IMR-90 (cell line): ENCODE measurements at places on chromosomes 13 and 19. TPM values are rescaled to one million over a fixed set of nuclear protein-coding genes. Genes with fewer than 3 reads are reported as not detected.

- H3K27me3 ChIP-seq = no peaks in the 10 kb centered on the region
- no peak for DNase-seq
- H3K27ac ChIP-seq = no peak overlapping the region
- H3K4me3 ChIP-seq = no peak overlapping the region
- peaks cover 5% of the 10 kb centered on the region for H3K36me3 ChIP-seq
These were observed 102.8 kb downstream of the STARD13 start for GRCh38 chr13:33182729-33183128.

DNA sequence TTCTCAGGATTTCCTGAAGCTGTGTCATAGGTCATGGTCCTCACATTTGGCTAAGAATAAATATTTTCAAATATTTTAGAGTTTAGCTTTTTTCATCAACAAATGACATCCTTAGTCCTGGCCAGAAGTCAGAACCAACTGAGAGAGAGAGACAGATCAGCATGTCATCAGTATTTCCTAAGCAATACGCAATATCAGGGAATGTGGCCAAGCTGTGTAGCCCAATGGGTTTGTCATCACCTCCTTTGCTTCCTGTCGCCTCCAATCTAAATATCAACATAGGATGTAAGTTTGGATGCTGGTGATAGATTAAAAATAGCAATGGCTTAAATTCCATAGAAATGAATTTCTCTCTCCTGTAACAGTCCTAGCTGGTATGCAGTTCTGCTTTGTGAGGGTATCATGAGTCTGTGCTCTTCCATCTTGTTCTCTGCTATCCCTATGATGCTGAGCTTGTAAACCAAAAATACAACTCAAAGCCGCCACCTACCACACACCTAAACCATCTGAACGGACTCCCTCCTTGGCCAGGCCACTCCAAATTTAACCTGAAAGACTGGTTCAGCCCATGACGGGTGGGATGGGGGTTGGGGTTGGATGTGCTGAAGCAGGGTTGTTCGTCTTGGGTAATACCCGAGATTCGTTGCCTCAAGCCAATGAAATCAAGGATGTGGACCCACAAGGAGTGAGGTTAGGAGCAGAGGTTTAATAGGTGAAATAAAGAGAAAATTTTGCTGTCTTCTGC is 10.0 kb upstream of the IGSF23 start:
- H3K4me3 ChIP-seq = no peak overlapping the region
- H3K27ac ChIP-seq = peak overlapping the region; percentile 91
- DNase-seq = peak; percentile 99
- H3K27me3 ChIP-seq = no peaks in the 10 kb centered on the region
- H3K4me1 ChIP-seq = peaks cover 23% of the 10 kb centered on the region
- no peaks in the 10 kb centered on the region for H3K36me3 ChIP-seq

DNA sequence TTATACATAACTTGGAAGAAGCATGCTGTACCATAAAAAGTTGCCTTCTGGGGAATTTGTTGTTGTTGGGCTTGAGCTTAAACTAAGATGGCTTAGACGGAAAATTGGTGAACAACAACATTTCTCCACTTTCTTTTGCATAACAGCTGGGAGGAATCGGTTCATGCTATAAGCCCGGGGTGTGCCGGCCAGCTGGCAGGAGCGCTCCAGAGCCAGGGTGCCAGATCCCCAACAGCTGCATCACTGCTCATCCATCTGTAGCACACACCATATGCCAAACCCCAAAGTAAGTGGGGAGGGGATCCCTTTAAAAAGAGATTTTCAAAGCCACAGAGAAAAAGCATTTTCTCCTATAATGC is 419.5 kb upstream of the ARGLU1 start:
- no peak overlapping the region for H3K27ac ChIP-seq
- H3K4me1 ChIP-seq = peaks cover 5% of the 10 kb centered on the region; the same call in 1 of the 2 replicates
- H3K27me3 ChIP-seq = no peaks in the 10 kb centered on the region
- DNase-seq = no peak
- H3K36me3 ChIP-seq = no peaks in the 10 kb centered on the region
- no peak overlapping the region for H3K4me3 ChIP-seq

- no peak overlapping the region for H3K27ac ChIP-seq
- no peak overlapping the region for H3K4me3 ChIP-seq
- H3K27me3 ChIP-seq = peaks cover 66% of the 10 kb centered on the region
- no peak for DNase-seq
- H3K36me3 ChIP-seq = no peaks in the 10 kb centered on the region
These were observed 46.1 kb downstream of the HSPH1 start for GRCh38 chr13:31115616-31116015.

- no peak overlapping the region for H3K27ac ChIP-seq
- no peaks in the 10 kb centered on the region for H3K27me3 ChIP-seq
- H3K4me1 ChIP-seq = no peaks in the 10 kb centered on the region
- no peak overlapping the region for H3K4me3 ChIP-seq
These were observed 454.8 kb downstream of the DACH1 start for GRCh38 chr13:71412231-71412630.

NKPD1 gene
- under 0.01 TPM in 2 replicates for total RNA-seq

- no peak overlapping the region for H3K4me3 ChIP-seq
- H3K27ac ChIP-seq = no peak overlapping the region
- no peaks in the 10 kb centered on the region for H3K36me3 ChIP-seq
- H3K27me3 ChIP-seq = peaks cover 5% of the 10 kb centered on the region; the same call in 1 of the 2 replicates
These were observed 199.9 kb downstream of the LACC1 start for GRCh38 chr13:44079413-44080205.

DNA sequence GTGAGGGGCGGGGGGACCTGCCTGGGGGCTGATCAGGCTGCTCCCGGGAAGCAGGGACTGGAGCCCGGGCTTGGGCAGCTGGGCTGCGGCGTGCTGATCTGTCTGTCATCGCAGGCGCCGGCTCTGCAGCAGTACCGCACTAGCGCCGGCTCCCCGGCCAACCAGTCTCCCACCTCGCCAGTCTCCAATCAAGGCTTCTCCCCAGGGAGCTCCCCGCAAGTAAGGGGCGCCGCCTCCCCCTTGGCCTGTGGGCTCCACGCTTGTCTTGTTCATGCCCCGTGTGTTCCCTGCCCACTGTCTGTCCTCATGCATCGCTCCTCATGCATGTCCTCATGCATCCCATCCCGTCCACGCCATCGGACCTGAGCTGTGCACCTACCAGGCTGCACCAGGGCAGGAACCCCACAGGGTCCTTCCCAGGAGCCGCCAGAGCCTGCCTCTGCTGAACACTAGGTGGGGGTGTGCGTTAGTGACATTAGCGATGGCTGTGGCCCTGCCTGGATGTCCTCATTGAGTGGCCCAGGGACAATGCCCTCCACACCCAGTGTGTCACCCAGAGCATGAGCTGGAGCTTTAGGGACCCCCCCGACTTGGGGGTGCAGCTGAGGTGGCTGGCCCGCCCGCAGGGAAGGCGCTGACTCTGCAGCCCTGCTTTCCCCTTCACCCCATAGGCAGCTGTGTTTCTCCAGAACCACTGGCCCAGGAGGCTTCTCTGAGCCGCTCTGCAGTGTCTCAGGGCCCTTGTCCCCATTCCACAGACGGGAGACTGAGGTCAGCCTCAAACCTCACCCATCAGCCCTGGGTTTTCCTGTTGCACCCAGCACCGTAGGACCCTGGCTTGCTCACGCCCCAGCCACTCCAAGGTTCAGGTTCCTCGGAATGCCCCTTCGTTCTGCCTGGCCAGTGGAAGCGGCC is 19.5 kb downstream of the COMP start:
- no peak overlapping the region for H3K4me3 ChIP-seq
- no peak overlapping the region for H3K27ac ChIP-seq
- H3K27me3 ChIP-seq = no peaks in the 10 kb centered on the region
- no peaks in the 10 kb centered on the region; the same call in 1 of the 2 replicates for H3K36me3 ChIP-seq

PEAK3 gene
- total RNA-seq = under 0.01 TPM in 1 of 2 replicates, not detected in the other

- no peak for DNase-seq
- no peak overlapping the region for H3K4me3 ChIP-seq
- no peaks in the 10 kb centered on the region; the same call in 1 of the 2 replicates for H3K4me1 ChIP-seq
- no peaks in the 10 kb centered on the region for H3K27me3 ChIP-seq
These were observed 6.6 kb upstream of the ZNF329 start for GRCh38 chr19:58157045-58157728.

NRTN gene
- 0.18 TPM in 1 of 2 replicates, not detected in the other for total RNA-seq

GRCh38 chr13:41019578-41020347 is 647 bp upstream of the ELF1 start:
- no peaks in the 10 kb centered on the region for H3K36me3 ChIP-seq
- no peak overlapping the region for H3K4me3 ChIP-seq

MIR17HG gene
- total RNA-seq = 3.0 and 9.7 TPM in 2 replicates

BEST2 gene
- total RNA-seq = not detected in 2 replicates

DNA sequence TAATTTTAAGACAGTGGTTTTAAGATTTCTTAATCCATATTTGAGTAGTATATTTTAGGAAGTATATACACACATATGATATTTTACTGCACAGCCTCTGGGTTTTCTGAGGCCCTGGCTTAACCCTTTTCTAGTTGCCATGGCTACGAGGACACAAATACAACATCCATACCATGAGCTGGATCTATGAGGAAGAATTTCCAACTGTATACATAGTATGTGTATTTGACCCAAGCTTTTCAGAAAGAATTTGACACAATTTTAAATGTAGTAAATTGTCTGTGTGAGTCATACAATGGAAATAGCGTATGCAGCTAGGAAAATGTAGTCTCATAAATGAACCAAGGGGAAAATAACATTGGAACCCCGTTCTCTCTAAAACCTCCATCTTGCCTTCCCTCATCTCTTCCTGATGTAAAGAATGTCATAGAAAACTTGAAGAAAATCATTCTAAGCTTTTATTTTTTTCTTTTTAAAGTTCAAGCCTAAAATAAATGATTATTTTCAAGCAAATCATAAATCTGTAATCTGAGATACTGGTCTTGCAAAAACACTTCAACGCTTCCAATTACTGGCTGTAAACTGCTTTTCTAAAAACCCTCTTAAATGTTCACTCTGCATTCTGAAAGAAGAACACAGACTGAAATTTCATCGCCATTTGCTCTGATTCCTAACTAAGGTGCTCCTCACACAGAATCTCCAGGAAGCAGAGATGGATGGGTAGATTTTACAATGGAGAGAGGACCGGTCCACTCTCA is 172.4 kb downstream of the LACC1 start:
- peaks cover 5% of the 10 kb centered on the region for H3K27me3 ChIP-seq
- peak; percentile 76 for DNase-seq
- H3K4me3 ChIP-seq = no peak overlapping the region
- peaks cover 13% of the 10 kb centered on the region for H3K4me1 ChIP-seq
- H3K36me3 ChIP-seq = no peaks in the 10 kb centered on the region
- no peak overlapping the region for H3K27ac ChIP-seq

GRCh38 chr13:110984381-110984780 is 69.5 kb upstream of the ANKRD10 start:
- no peak overlapping the region for H3K4me3 ChIP-seq
- no peaks in the 10 kb centered on the region for H3K36me3 ChIP-seq
- peaks cover 7% of the 10 kb centered on the region for H3K4me1 ChIP-seq
- DNase-seq = peak; percentile 48

- peak overlapping the region; percentile 97 for H3K27ac ChIP-seq
- no peaks in the 10 kb centered on the region for H3K36me3 ChIP-seq
- peaks cover 4% of the 10 kb centered on the region for H3K4me1 ChIP-seq
- H3K4me3 ChIP-seq = no peak overlapping the region
These were observed 26.5 kb downstream of the MYCBP2 start for GRCh38 chr13:77300176-77301037.

- no peaks in the 10 kb centered on the region for H3K27me3 ChIP-seq
- no peaks in the 10 kb centered on the region for H3K4me1 ChIP-seq
- no peaks in the 10 kb centered on the region for H3K36me3 ChIP-seq
- no peak for DNase-seq
- no peak overlapping the region for H3K4me3 ChIP-seq
These were observed 110.7 kb downstream of the SOX1 start for GRCh38 chr13:112177450-112178288.

CEACAM16 gene
- total RNA-seq = not detected in 2 replicates

CEACAM4 gene
- not detected in 2 replicates for total RNA-seq

DNA sequence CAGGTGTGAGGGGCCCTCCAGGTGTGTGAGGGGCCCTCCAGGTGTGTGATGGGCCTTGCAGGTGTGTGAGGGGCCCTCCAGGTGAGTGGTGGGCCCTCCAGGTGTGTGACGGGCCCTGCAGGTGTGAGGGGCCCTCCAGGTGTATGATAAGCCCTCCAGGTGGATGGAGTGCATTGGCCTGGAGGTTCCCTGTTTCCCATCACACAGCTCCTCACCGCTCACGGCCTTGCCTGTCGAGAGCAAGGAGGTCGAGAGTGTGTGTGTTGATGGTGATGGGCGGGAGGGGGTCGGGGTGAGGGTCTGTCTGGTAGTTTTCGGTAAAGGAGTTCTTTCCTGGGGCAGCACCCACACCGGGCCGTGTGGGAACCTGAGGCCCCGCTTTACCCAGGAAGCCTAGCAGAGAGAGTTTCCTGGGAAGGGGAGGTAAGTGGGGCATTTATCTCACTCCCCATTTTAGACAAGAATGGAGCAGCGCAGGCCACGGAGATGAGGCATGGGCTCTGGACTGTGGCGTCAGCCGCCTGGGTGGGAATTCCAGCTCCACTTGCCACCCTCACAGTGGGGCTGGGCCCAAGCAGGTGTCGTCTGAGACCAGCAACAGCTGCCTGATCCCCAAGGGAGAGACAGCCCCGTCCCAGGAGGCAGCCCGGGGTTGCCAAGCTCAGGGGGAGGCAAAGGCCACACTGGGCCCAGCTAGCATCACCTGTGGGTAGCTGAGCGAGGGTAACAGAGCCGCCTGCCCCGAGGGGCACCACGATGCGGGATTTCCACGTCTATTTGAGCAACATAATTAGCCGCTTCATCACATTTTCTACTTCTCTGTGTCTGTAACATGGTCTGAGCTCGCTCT is 10.9 kb upstream of the GAS6 start:
- H3K4me1 ChIP-seq = peaks cover 7% of the 10 kb centered on the region
- no peaks in the 10 kb centered on the region for H3K27me3 ChIP-seq
- DNase-seq = no peak

PABPC3 gene
- total RNA-seq = under 0.01 and 0.18 TPM in 2 replicates

DNA sequence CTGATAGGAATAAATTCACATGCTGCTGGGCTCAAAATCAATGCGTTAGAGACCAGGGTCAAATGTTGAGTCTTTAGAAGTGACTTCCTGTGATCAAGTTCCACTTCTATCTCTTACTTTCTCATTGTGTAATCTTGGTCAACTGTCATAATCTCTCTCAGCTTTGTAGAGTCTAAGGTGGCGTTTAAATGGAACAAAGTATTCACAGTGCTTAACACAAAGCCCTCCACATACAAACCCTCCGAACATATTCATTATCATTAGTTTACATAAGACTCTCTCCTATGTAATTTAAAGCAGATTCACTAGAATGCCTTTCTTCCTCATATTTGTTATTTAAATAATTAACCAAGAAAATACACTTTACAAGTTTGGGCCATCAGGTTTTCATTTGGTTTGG is 1044.1 kb downstream of the EFNB2 start:
- H3K4me3 ChIP-seq = no peak overlapping the region

- peak overlapping the region; percentile 61 for H3K4me3 ChIP-seq
- DNase-seq = peak; percentile 23
- peak overlapping the region; percentile 65 for H3K27ac ChIP-seq
These were observed 685 bp downstream of the TCF3 start for GRCh38 chr19:1651568-1652291.

GRCh38 chr13:68467160-68467559 is 1237.0 kb upstream of the PCDH9 start:
- no peaks in the 10 kb centered on the region for H3K27me3 ChIP-seq
- H3K27ac ChIP-seq = no peak overlapping the region
- no peaks in the 10 kb centered on the region for H3K36me3 ChIP-seq
- H3K4me1 ChIP-seq = no peaks in the 10 kb centered on the region
- DNase-seq = no peak
- H3K4me3 ChIP-seq = no peak overlapping the region

USHBP1 gene
- not detected in 2 replicates for total RNA-seq

NCR1 gene
- not detected in 2 replicates for total RNA-seq

BST2 gene
- 0.18 and 0.28 TPM in 2 replicates for total RNA-seq

CLDND2 gene
- total RNA-seq = not detected in 2 replicates

- no peak overlapping the region for H3K27ac ChIP-seq
- DNase-seq = no peak
- no peaks in the 10 kb centered on the region for H3K27me3 ChIP-seq
- H3K36me3 ChIP-seq = no peaks in the 10 kb centered on the region
- H3K4me1 ChIP-seq = no peaks in the 10 kb centered on the region
- H3K4me3 ChIP-seq = no peak overlapping the region
These were observed 21.2 kb downstream of the ZNF233 start for GRCh38 chr19:44280916-44281315.

SPATA13 gene
- 11.4 and 12.5 TPM in 2 replicates for total RNA-seq
